ENCODE measurements at places on chromosomes 7 and 10.

- DNase-seq, result no peak
Measured at GRCh38 chr10:44056206-44056605, 328.7 kb downstream of the CXCL12 start.

GRCh38 chr7:96887426-96887825, 117.9 kb upstream of the DLX6 start:
- DNase-seq, result no peak

DNA sequence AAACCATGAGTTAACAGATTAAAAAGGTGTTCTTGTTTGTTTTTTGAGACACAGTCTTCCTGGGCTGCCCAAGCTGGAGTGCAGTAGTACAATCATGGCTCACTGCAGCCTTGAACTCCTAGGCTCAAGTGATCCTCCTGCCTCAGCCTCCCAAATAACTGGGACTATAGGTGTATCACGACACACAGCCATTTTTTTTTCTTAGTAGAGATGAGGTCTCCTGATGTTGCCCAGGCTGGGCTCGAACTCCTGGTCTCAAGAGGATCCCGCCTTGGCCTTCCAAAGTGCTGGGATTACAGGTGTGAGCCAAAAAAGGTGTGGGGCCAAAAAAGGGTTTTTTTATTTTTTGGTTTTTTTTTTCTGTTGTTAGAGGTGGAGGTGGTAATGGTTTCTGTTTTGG, 29.3 kb downstream of the KMT2C start:
- no peak for DNase-seq

- DNase-seq, result no peak
Measured at GRCh38 chr7:80288175-80289122, 153.8 kb downstream of the GNAI1 start.

DNA sequence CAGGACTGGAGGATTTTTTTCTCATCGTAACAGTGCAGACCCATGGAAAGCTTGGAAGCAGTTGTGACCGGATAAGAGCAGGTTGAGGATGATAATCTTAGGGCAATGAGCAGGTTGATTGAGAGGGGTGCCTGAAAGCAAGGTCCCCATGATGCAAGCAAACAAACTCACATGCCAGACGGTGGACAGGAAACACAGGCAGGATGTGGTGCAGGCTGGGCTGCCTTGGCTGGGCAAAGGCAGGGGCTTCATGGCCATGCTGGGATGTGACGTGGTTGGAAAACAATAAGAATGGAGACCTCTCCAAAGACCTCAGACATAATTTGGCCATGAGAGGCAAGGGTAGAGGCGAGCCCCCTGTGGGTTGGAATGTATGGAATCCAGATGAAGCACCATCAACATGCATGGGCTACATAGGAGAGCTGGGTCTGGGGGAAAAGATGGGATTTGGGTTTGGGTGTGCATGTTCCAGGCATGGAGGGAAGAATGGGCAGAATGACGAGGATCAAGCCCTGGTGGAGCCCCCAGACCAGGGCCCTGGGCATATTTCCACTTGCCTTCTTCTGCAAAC, 58.3 kb downstream of the IKZF1 start:
- DNase-seq, result no peak

DNA sequence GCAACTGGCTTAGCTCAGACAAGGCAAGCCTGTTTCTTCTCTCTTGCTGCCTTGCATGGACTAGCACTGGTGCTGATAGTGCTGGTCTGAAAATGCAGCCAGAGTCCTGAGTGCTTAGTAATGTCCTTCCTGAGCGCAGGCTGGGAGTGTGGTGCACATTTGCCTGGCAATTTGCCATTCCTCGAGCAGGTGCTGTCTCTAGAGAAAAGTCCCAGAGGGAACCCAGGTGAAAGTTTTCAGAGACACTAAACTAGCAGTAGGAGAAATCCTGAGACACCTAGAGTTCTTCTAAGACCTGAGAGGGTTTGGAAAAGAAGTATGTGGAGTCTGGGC, 1.9 kb downstream of the SFTPD start:
- DNase-seq, result no peak

GRCh38 chr10:21076381-21076780, 179.3 kb upstream of the NEBL start:
- DNase-seq, result no peak

DNA sequence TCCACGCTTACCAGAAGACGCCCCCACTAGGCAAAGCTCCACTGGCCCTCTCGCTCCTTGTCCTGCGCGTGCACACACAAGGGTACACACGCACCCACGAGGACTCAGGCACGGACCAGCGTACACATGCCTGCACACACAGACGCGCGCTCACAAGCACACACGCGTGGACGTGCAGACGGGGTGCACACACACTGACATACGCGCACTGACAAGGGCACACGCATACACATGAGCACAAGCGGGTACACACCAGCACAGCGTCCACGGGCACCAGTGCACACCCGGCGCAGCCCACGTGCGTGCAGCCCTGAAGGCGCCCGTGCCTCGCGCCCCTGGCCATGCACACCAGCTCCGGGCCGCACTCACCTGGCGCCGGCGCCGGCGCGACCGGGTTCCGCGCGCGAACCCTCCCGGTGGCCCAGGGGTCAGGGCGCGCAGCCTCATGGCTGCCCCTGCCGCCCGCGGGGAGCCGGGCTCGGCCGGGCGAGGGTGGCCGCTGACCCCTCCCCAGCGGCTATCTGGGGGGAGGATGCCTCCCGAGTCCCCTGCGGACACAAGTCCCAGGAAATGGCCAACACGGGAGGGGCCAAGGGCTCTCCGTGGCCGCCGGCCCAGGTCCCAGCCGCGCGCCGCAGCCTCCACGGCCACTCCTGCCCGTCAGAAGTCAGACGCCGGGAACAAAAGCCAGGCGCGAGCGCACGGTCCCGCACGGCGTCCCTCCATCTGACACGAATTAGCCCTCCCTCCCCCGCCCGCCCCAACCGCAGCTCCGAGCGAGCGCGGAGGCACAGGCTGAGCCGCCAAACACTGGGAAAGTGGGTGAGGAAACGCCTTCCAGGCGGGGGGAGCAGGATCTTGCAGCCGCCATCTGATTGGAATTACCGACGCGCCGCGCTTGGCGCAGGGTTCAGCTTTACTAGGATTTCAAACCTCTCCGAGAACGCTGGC, 45.0 kb downstream of the TNS3 start:
- DNase-seq, result no peak

DNA sequence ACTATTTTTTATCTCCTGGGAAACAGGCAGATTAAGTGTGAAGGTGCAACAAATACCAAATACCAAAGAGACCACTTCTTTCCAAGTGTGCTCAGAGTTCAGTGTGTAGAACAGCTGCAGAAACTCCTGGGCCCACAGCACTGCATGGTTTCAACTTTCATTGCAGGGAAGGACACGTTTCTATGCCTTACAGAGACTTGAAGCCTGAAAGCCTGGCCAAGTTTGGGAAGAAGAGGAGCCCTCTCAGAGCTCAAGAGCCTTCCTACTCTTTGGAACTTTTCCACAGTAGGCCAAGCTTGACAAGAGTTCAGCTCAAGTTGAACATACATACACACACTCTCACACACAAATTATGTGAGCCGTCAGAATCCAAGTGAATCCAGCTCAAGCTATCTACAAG, 2.5 kb downstream of the HOXA4 start:
- DNase-seq, result no peak

GRCh38 chr7:44530990-44531389, 10.1 kb downstream of the NPC1L1 start:
- no peak for DNase-seq

DNA sequence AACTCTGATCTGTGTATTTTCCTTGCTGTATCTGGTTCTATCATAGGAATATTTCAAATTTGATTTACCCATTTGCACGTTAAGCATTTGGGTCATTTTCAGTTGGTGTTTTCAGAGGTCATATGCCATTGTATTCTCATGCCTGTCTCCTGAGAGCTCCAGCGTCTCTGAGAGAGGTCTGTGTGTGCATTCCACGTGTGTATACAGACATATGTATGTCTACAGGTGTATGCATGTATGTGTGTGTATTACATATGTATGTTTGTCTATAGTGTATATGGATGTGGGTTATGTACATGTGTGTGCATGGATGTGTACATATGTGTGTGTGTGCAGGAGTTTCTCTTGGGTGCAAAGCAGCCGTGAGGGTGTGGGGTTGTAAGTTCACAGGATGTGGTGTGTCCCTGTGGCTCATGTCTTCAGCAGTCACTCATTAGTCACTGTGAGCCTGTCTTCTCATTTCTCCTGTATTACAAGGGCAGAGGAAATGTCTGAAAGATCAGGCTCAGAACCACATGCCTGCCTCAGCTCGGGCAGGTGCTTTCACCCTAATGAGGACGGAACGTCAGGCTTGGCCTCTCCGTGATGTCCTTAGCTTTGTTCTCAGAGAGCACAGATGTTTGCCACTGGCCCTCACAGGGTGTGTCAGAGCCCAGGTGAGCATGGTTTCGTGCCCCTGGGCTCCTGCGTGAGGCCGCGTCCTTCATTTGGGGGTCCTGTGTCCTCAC, 101.6 kb downstream of the NKX6-2 start:
- no peak for DNase-seq

GRCh38 chr10:113386005-113386404, 166.8 kb upstream of the HABP2 start:
- no peak for DNase-seq

DNA sequence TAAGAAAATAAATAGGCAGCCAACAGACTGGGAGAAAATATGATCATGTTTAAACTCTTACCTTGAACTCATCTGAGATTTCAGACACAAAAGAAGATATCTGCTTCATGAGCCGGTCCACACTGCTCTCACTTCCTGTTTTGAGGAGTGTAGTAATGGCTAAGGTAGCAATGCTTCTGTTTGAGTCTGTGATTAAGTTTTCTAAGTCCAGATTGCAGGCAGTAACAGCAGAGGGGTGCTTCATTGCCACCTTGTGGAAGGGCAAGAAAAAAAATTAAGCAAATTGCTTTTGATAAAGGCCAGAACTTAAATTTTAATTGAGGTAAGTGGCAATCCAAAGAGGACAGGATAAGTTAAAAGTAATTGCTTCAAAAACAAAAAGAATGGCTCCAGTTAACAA, 69.1 kb downstream of the MEST start:
- DNase-seq, result no peak

- DNase-seq, result no peak
Measured at GRCh38 chr10:33336582-33337325, 2.3 kb upstream of the NRP1 start.

DNA sequence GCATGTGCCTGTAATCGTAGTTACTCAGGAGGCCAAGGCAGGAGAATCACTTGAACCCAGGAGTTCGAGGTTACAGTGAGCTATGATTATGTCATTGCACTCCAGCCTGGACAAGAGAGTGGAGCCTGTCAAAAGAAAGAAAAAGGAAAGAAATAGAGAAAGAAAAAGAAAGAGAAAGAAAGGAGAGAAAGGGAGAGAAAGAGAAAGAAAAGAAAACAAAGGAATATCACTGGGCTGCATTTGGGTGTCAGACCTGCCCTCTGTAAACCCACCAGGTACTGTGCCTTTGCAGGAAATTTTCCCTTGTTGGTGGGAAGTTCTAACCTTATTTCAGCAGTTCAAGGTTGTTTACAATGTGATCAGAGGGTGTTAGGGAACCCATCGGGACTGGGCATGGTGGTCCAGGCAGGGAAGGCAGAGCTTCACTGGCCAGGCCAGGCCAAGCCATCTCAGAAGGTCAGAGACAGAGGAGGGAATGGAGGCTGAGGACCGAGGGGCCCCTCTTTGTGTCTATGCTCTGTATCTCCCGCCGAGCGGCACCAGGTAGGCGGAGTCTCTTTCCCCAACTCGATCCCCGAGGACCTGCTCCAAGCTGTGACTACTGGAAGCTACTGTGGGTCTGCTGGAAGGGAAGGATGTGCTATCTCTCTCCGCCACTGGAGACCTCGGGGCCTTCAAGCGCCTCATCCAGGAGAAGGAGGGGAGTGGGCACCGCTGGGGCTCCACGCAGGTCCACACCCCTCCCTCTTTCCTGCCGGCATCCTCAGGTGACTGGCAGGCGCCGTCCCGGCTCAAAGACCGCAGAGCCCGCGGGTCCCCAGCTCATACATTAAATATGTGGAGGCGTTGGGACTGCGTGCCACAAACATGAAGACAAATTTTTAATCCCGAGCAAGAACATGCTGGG, 15.2 kb upstream of the KAZALD1 start:
- DNase-seq, result no peak

GRCh38 chr10:117945651-117946050, 101.1 kb downstream of the RAB11FIP2 start:
- DNase-seq, result no peak

GRCh38 chr7:140074780-140075179, 12.0 kb upstream of the PARP12 start:
- DNase-seq, result no peak

DNA sequence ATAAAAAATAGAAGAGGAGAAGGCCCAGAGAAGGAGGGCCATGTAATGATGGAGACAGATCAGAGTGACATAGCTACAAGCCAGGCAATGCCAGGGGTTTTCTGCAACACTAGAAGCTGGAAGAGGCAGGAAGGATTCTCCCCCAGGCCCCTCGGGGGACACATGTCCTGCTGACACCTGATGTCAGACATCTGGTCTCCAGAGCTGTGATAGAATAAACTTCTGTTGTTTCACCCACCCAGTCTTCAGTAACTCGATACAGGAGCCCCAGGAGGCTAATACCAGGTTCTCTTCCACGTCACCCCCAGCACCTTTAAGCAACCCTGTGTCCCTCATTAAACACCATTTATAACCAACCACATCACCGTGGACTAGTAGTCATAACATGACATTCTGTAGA, 94.9 kb downstream of the TMEM130 start:
- DNase-seq, result no peak

- DNase-seq, result no peak
Measured at GRCh38 chr7:128352153-128352537, 8.4 kb upstream of the RBM28 start.

GRCh38 chr10:19654576-19654975, 161.7 kb upstream of the PLXDC2 start:
- DNase-seq, result no peak

- DNase-seq, result no peak
Measured at GRCh38 chr10:29731760-29732159, 97.0 kb upstream of the SVIL start.

- DNase-seq, result no peak
Measured at GRCh38 chr7:147804032-147804431, 786.5 kb upstream of the C7orf33 start.

DNA sequence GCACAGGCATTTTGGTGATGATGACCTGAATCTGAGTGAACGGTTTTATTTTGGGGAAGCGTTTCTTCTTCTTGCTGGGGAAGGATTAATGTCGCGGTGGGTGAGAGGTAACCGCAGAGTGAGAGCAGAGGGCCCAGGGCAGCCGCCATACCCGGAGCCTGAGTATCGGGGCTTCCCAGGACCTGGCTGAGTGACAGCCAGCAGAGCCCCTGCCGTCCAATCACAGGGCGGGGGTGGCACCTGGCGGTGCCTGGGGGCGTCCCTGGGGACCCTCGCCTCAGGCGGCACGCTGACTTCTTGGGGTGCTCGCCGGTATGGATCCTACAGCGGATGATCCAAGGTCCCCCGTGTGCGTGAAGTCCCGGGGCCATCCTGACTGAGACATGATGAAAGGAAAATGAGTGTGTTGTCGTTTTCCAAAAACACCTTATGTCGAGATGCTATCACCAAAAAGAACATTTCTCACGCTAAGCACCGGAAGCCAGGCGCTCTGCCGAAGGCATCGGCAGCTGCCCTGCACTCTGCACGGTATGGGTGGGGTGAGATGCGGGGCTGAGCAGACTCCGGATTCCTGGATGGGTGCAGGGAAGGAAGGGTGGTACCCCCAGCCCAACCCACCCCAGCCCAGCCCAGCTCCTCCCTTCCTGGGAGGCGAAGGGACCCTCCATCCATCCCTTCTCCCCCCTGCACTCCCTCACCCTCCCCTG, 227.9 kb upstream of the SHH start:
- DNase-seq, result no peak
